ENCODE measurements at places on chromosomes 5 and 9.
A peak's percentile ranks its signal among the peaks of the same experiment; 100 is the strongest.

DNA sequence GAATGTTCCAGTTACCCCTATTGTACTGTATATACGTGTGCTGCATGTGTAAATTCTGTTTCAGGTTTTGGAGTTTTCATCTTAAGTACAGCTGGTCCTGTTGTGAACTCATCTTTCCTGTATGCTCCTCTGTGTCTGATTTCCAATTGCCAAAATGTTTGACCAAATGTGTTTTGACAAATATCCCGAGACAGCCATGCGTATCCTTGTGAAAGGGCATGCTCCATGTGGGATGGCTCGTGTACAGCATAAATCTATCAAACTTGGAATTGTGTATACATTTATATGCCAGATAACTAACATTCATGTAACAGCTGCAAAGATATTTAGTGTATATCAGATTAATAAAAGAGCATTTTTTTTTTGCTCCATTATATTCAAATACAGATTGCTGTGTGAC lies 69.5 kb upstream of the IQGAP2 start:
- DNase-seq = no peak

GRCh38 chr5:148391422-148391821 lies 7.7 kb downstream of the FBXO38 start:
- no peak for DNase-seq

- peak; percentile 88 for DNase-seq
Measured at GRCh38 chr9:97501177-97501971, at the start of gene TMOD1. Gene TMOD1 (plus strand): TSS chr9:97501666. CDS start chr9:97524189, 22,523 bp downstream.

- peak; percentile 66 for DNase-seq
Measured at GRCh38 chr5:139809331-139809810, 13.8 kb downstream of the PSD2 start.

DNA sequence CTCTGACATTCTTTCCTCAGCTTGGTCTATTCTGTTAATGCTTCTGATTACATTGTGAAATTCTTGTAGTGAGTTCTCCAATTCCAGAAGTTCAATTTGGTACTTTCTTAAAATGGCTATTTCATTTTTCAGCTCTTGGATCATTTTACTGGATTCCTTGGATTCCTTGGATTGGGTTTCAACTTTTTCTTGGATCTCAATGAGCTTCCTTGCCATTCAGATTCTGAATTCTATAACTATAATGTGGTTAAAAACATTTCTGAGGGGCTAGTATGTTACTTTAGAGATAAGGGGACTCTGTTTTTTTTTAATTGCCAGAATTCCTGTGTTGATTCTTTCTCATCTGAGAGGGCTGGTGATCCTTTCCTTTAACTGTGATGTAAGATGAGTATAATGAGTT lies 136.4 kb downstream of the MCTP1 start:
- DNase-seq = no peak

DNA sequence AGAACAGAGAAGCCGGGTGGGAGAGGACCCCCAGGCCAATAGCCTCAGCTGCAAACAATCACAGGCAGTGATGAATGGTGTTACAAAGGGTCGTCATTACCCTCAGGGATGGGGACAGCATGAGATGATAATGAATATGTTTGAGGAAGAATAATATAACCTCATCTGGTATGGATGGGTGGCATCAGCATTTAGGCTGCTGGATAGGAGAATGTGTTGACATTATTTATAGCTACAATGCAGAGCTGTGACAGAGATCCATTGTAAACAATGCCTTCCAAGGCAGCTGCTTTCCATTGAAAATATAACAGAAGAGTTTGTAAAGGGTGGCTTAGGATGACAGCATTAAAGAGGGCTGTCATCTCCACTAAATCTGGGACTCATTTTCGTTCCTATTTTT lies 365.5 kb downstream of the KCNN2 start:
- no peak for DNase-seq

DNA sequence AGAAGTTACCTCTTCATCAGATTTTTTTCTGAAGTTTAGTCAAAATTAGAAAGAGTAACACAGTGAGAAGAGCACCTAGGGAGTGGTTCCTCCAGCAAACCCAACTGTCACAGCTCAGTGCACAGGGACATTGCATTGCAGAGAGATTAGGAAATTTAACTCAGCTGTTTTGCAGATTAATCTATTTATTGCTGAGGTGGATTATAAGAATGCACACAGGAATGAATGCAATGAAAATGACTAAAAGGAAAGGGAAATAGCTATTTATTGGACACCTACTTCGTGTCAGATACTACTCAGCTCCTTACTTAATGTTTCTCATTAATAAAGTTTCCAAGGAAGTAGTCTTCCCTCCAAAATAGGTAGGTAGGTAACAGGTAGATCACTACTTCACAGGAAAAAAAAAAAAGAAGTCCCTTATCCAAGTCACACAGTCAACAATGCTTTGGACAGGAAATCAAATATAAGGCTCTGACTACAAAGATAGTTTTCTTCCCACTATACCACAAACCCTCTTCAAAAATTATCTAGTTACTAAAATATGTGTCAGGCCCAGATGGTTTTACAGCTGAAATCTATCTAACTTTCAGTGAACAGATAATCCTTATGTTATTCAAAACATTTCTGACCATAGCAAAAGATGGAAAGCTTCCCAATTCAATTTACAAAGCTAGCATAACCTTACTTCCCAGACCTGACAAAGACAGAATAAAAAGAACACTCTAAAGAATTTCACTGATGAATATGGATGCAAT lies 442.2 kb upstream of the MPDZ start:
- no peak for DNase-seq

DNA sequence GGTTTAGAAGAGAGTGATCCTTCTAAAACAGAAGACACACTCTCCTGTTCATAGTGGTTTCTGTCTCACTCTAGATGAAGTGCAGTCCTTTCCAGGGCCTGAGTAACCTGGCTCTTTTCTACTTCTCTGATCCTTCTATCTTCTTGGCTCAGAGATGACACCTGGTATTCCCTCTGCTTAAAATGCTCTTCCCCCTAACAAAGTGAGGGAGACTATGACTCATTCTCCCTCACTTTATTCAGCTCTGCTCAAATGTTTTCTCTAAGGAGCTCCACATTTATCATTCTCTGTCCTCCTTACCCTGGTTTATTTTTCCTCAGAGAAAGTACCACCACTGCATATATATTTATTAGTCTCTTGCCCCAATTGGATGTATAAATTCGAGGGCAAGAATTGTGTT lies 24.6 kb downstream of the TUT7 start:
- DNase-seq = no peak

DNA sequence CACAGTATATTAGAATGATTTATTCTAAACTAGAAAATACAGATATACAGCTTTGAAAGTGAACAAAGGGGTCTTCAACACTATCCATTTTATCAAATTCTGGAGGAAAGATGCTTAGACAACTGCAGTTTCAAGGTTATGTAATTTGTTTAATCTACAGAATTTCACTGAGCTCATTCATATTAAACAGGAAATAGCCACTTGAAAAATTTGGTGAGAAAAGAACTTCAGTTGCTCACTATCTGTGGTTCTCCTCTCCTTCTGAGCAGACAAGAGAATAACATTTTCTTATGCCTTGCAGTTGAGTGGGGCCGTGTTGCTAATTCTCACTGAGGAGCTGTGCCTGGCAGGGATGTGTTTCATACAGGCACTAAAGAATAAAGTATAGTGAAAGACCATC lies 1428.2 kb downstream of the CDH12 start:
- DNase-seq = no peak

DNA sequence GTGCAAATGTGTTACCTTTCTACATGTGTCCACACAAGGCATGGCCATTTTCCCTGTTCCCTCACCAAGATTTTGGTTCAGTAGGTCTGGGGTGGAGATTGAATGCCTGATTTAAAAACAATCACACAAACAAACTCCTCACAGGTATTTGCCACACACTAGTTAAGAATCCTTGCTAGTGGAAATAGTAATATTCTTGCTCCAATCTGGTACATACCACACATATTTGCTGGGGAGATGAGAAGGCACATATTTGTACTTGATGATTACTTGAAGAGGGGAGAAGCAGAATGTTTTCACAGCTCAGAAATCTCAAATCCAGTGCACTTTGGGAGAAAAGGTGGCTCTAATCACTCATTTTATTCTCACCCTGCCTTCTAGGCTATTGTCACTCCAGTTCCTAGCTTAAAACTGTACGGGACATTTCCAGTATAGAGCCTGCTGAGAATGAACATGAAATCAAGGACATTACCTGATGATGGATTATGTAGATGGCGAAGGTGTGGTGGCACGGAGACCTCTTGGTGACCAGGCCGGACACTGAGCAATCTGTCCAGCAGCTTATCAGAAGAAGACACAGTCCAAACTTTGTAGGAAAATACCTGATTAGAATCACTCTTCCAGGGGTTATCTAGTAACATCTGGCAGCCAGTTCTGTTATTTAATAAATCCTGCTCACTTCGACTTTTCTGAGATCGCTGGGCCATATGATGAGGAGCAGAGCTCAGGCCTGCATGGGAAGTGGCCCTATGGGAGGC lies 116.1 kb upstream of the IL6ST start:
- no peak for DNase-seq

- no peak for DNase-seq
Measured at GRCh38 chr9:101139082-101139481, 110.6 kb downstream of the PLPPR1 start.

GRCh38 chr5:177456976-177457851 lies 10.6 kb downstream of the PRR7 start:
- peak; percentile 86 for DNase-seq

GRCh38 chr9:95239071-95239470 lies 78.4 kb downstream of the FANCC start:
- DNase-seq = no peak

- no peak for DNase-seq
Measured at GRCh38 chr5:148880197-148880596, 53.8 kb downstream of the ADRB2 start.

- DNase-seq = no peak
Measured at GRCh38 chr5:112915831-112916230, 6.2 kb downstream of the REEP5 start.

DNA sequence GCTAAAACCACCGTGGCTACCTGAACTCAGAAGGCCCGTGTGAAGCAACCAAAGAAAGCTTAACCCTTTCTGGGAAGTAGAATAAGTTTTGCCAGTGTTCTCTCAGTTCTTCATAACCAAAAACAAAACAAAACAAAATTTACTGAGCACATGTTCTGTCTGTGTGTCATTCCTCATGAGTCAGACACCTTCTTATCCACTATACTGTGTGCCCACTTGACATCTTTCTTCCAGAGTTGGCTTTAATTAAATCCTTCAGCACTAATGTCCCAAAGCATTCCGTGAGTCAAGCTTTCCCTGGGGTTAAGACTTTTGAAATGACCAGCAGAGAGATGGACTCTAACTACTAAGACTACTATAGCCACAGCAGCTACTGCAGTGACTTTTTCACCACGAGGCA lies 61.3 kb downstream of the GLIS3 start:
- DNase-seq = no peak

GRCh38 chr9:121233906-121234831 lies 32.5 kb upstream of the RAB14 start:
- DNase-seq = no peak

DNA sequence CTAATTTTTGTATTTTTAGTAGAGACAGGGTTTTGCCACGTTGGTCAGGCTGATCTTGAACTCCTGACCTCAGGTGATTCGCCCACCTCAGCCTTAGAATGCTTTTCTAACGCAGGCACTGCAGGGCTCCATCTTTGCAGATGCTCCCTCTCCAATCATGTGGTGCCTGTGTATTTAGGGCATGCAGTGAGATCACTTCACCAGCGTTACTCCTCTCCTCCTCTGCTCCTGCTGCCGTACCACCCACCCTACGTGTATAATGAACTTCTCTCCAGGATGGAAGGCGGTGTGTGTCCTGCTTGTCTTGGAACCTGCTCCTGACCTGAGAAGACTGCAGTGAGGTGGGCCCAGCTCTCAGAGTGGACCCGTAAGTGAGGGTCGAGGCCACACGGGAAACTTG lies 13.6 kb upstream of the CFAP157 start:
- DNase-seq = no peak

DNA sequence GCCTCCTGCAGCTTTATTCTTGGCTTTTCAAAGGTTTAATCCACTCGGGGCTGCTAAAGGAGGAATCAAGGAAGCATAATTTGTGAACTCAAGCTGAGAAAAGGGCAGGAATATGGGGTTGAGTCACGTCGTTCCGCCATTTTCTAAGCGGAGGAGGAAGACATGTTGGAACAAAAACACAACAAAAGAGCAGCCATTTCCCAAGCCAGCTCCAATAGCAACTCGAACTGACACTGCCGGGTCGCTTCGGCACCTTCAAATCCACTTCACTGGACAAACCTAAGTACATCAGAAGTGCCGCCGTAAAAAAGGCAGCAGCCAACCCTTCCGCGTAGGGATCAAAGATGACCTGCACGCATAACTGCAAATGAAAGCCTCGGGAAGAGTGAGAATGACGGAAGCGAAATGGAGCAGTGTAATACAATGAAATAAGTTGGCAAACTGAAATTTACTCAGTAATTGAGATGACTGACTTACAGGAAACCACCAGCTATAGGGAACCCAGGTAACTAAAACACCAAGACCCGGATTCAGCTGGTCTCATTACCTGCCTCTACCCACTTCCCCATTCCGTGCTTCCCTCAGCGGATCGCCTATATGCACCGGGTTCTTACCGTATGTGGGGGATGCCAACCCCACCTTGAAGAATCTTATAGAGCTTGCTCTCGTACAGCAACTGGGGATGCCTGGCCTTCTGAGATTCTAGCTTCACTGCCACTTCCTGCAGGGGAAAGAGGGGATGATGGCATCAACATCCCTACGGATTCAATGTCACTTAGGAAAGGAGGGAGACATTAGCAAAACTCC lies 1.6 kb downstream of the CSNK1A1 start:
- no peak for DNase-seq

DNA sequence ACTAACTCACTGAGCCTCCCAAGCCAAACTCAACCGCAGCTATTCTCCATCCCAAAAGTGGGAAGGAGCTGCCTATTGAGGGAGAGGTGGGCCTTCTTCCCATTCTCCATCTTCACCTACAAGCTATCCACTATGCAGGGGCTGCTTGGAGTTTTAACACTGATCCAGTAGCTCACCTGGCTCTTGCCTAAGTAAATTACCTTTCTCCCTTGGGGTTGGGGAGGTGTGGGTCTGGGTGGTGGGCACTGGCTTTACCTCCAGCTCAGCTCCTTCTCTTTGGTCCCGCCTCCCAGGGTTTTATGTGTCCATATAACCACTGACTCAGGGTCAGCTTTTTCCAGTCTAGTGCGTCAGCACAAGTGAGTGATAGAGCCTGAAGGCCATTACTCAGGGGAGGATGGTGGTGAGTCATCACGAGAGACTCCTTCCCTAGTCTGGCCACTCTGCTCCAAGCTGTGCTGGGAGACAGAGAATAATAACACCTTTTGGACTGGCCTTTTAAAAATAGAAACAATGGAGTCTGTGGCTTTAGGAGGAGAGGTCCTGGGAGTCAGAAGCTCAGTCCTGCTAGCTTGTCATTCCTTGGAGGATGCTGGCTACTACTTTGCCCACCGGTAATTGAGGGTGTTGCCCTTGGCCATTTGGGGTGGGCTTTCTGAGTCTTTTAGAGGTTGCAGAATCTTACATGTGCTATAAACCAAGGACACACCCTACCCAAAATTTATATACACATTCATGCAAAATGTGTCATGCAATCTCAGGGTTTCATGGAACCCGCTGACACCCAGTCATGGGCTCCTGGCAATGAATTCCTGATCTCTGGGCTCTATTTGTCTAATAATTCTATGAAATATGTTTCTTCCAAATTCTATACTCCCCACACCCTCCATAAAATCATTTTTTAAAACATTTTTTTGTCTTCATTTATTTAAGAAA lies 35.6 kb upstream of the ATP6V1G1 start:
- no peak for DNase-seq
